ENCODE measurements at places on chromosomes 7 and 10. TPM values are rescaled to one million over a fixed set of nuclear protein-coding genes. Genes with fewer than 3 reads are reported as not detected.

COX15 gene
- 53.3 TPM for total RNA-seq

GPR15LG gene
- total RNA-seq: not detected

ERVW-1 gene
- total RNA-seq: not detected

PIP gene
- total RNA-seq: not detected

HMX2 gene
- not detected for total RNA-seq

BAMBI gene
- total RNA-seq: not detected

TEX36 gene
- total RNA-seq: not detected

SFTPA2 gene
- total RNA-seq: not detected

CFTR gene
- not detected for total RNA-seq

LDB3 gene
- total RNA-seq: 8.3 TPM

CYP26C1 gene
- total RNA-seq: 0.30 TPM

UCMA gene
- 0.63 TPM for total RNA-seq
